Naive thymus-derived CD8-positive, alpha-beta T cell (primary cell): ENCODE measurements at places on chromosomes 6 and 20. TPM values are rescaled to one million over a fixed set of nuclear protein-coding genes. Genes with fewer than 3 reads are reported as not detected.

The PTK6 gene
- 0.29 TPM for total RNA-seq

DNA sequence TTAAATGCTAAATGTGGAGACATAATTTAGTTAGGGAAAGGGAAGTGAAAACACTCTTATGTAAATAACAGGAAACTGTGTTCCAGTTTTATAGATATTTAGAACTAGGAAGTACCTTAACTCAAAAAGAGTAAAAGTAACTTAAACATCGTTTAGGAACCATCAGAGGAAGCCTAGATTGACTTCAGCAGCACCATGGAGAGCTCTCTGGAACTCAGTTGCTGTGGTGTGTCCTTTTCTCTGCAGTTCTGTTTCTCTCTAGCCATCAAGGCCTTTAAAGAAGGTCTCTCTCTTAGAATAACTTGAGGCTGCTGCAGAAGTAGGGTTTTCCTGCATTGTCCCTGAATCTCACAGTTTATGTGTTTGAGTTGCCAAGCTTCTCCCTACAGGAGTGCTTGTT lies 26.9 kb downstream of the CLVS2 start:
- H3K4me3 ChIP-seq, result no peak overlapping the region
- H3K27me3 ChIP-seq, result peaks cover 4% of the 10 kb centered on the region
- no peaks in the 10 kb centered on the region for H3K4me1 ChIP-seq
- no peak for DNase-seq
- no peaks in the 10 kb centered on the region for H3K36me3 ChIP-seq

The CALHM4 gene
- not detected for total RNA-seq

The KCTD20 gene
- total RNA-seq, result 35.1 TPM

The MAS1L gene
- total RNA-seq, result not detected

GRCh38 chr6:125780540-125781313 lies 10.0 kb upstream of the NCOA7 start:
- peak; percentile 73 for DNase-seq
- H3K36me3 ChIP-seq, result no peaks in the 10 kb centered on the region
- H3K4me1 ChIP-seq, result peaks cover 14% of the 10 kb centered on the region
- no peak overlapping the region for H3K4me3 ChIP-seq
- no peak overlapping the region for H3K27ac ChIP-seq
- no peaks in the 10 kb centered on the region for H3K27me3 ChIP-seq

- no peaks in the 10 kb centered on the region for H3K36me3 ChIP-seq
- H3K27ac ChIP-seq, result no peak overlapping the region
- H3K4me1 ChIP-seq, result no peaks in the 10 kb centered on the region
- H3K4me3 ChIP-seq, result no peak overlapping the region
Measured at GRCh38 chr6:113128661-113129060, 728.5 kb upstream of the MARCKS start.
